Foreskin keratinocyte (primary cell): ENCODE measurements at places on chromosomes 1 and 21.

GRCh38 chr1:19208710-19209438 is 1.2 kb downstream of the UBR4 start:
- peak; percentile 34 for DNase-seq

DNA sequence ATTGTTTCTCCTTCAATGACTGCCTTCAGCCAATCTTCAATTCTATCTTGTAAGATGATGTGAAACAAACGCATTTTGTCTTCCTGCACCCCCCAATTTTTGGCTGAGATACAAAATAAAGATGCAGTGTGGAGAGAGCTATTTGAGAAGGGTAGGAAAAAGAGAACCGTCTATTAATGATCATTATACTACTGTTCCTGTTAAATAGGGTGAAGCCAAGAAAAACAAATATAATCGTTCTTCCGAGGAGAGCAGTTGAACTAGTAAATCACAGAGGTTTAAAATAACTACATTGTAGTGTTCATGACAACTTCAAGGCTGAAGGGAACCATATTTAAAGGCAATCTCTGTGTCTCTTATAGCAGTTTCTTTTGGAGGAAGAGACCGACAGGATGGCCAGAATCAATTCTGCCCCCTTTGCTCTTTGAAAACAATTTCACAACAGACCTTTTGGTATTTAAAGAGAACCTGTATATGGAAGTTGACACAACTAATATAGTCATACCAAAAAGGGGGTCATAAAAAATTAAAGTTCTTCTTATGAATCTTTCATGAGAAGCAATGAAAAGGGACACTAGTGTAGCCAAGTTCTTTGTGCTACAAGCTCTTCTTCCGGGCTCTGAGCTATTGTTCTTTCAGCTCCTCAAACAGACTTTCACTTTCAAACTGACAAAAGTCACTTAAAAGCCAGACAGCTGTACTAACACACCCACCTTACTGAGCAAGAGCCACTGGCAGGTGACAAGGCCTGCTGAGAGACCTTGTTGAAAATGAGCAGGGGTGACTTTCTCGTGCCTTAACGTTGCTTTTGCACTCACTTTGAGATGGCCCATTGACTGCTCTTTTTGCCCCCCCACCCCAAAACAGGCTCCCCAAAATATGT is 30.9 kb downstream of the PROX1 start:
- DNase-seq: no peak

- no peak for DNase-seq
These were observed 38.3 kb downstream of the SPSB1 start for GRCh38 chr1:9331016-9331415.

DNA sequence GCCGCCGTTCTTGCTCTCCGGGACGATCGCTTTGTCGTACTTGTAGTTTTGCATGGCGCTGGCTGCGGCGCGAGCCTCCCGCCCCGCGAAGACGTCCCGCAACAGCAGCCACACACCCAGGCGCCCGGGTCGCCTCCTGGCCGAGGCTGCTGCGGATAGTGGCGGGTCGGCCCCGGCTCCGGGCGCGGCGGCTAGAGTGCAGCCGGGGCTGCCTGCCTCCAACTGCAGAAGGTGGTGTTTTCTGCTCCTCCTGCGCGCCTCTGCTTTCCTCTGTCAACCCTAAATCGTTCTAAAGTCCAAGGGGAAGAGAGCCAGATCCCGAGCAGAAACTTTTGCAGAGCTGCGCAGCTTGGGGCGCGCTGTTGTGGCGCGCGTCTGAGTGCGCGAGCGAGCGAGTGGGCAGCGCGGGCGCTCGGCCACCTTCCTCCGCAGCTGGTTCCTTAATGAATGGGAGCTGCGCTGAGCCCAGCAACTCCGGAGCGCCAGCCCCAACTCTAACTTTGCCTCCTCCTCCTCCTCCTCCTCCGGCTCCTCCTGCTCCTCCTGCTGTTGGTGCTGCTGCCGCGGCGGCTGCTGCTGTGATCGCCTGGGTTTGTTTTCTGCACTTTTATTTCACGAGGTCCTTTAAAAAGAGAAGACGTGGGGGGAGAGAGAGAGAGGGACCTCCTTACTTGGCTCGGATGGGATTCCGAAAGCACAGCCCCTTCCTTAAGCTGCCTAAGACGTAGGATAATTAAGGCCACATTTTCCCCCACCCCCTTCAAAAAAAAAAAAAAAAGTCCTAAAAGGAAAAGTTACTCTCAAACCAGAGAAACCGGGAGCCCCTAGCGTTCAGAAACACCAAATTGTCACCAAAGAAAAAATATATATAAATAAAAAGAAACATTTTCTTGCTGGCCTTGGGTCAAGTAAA is at the start of gene PLPP3:
TSS of gene PLPP3 (minus strand) at position 601 of the 913 bp plus-strand sequence. CDS start at position 54, 547 bp downstream.
- DNase-seq: peak; percentile 58

DNA sequence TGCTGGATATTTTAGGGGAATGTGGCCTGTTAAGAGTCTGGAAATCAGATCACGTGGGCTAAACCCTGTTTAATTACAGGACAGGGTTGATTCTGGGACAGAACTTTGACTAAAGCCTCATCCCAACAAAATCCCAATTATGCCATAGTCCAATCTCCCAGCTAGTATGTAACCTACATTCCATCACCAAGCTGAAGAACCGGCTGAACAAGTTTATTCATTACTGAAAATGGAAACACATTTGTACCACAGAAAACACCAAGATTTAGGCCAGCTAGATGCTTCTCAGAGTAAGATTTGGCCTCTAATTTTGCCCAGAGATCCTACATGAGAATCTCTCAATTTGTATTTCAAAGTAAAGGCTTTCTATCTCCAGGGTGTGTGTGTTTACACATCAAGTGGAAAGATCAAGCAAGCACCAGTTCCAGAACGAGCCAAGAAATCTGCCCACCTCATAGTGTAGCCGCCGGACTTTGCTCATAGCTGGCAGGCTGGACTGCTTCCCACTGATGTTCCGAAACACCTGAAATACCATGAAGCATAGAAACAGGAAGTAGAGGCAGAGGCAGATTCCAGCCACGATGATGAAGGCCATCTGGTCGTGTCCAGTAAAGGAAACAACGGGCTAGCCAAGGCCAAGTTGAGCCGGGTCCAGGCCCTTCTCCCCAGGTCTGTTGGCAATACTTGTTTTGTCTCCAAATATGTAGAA is 86.8 kb downstream of the WLS start:
- DNase-seq: no peak

- DNase-seq: no peak
These were observed 24.3 kb upstream of the MYOC start for GRCh38 chr1:171676823-171677222.

- DNase-seq: no peak
These were observed 178.4 kb downstream of the ADSS2 start for GRCh38 chr1:244273262-244273844.

DNA sequence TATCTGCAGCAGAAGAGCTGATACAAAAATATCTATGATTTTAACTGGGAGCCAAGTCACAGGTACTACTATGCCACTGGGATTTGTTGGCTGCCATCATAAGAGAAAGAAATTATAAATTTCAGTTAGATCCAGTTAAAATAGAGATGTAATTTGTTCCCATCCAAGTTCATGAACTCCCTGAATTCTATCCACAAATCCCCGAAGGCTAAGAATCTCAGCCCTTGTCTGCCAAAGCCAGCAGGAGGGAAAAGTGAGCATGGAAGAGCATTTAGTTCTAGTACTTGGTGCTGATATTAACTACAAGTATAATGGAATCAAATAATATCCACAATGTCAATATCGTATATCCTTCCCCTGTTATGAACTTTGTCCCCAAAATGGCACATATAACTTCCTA is 801.1 kb upstream of the CXADR start:
- DNase-seq: no peak

GRCh38 chr1:34529935-34530859 is 224.7 kb upstream of the GJB5 start:
- no peak for DNase-seq

DNA sequence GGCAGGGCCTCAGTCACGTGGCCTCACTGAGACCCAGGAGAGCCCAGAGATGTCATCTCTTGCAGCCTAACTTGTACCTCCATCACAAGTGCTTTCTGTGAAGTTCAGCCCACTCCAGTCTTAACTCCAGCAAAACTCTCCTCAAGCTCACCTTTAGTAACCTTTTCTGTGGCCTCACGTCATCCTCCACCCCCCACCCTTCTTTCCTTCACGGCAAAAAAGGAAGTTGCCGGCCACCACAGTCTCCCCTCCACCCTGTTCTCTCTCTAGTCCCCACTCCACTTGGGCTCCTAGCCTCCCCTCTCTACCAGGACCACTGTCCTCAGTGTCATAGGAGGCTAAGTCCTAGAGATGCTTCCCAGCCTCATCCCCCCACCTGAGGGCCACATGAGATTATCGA is 106.9 kb downstream of the LACTBL1 start:
- DNase-seq: no peak

DNA sequence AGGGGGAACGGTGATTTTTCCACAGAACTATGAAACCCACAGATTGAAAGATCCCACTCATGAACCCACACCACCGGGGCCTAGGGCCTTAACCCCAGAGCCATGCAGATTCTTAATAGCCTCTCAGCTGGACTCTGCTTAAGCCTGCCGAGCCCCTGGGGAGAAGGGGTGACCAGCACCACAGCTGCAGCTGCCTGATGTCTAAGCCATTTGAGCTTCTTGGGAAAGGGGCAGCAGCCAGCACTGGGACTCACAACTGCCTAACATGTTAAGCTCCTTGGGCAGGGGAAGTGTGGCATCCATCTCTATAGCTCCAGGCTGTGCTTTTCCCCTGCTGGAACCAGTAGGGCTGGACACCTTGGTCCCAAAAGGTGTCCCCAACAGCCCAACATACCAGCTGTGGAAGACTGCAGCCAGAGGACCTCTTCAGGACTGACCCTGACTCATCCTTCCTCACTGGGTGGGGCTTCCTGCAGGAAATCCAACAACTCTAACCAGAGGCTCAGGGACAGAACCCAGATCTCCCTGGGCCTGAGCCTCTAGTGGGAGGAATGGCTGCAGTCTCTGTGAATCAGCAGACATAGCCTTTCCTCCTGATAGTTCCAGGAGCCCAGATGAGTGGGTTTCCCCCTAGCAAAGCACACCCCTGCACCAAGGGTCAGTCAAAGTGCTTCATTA is 34.6 kb upstream of the FMO3 start:
- DNase-seq: peak; percentile 22

DNA sequence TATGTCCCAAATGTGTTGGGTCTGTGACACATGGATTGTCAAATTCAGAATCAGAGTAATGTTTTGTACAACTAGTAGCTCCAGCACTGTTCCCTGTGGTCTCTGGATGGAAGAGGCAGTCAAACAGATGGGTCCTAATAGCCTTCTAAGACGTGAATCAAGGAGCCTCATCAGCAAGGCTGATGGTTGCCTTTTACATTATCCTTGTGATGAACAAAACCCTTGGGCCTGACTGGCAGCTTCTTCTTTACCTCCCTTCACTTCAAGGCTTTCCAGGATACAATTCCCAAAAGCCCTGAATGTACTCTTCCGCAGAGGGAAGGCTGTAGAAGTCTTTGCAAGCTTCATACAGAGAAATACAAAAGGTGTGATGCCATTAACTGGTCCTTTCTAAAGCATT is 633.3 kb downstream of the USP25 start:
- DNase-seq: no peak

GRCh38 chr21:46181436-46181835 is 2.8 kb downstream of the SPATC1L start:
- no peak for DNase-seq

- peak; percentile 30 for DNase-seq
These were observed 87.2 kb downstream of the MRPL37 start for GRCh38 chr1:54287176-54287650.

DNA sequence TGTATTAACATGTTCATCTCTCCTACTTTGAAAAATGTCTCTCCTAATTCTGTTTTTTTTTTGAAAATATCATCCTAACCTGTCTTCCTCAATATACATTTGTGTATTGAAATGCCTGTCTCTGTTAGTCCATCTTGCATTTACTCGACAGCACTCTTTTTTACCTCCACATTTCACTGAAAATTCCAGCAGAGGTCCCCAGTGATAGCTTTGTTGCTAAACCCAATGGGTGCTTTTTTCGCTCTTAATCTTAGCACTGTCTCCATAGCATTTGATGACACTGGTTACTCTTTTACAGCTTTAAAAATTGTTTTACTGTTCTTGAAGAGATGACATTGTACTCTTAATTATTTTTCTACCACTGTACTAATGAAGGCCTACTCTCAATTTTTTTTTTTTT is 10.8 kb downstream of the OSBPL9 start:
- DNase-seq: no peak

DNA sequence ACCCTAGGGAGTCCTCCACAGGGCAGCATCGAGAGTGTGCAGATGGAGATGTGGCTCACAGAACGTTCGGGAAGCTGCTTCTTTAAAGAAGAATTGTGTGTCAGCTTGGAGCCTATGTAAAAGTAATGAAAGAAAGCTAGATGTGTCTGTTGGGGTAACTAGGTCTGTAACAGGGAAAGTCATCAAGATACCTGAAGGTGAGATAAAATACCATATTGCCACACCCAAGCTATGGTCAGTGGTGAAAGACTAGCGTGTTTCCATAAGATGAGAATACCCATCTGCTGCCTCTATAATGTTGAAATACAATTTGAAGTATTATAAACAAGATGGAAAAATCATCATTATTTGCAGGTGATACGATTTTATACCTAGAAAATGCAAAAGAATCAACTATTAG is 17.5 kb downstream of the RCAN1 start:
- DNase-seq: no peak

DNA sequence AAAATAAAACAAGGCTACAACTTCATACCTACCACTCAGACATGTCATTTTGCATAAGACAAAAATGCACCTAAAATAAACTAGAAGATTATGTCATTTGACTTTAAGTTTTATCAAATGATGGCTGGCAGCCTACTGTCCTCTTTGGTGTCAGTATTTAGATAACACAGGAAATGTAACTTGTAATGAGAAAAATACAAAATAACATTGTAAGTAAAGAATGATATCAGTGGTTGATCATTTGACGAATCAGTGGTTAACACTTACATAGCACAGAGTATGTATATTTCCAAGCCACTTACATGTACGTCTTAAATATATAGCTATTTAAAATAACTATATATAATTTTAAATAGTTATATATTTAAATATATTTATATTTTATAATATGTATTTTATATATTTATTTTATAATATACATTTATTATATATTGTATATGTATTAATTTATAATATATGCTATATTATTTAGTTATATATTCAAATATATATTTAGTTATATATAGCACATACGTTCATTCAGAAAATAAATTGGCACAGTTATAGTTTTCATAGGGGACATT is 44.1 kb downstream of the ZNF678 start:
- no peak for DNase-seq

DNA sequence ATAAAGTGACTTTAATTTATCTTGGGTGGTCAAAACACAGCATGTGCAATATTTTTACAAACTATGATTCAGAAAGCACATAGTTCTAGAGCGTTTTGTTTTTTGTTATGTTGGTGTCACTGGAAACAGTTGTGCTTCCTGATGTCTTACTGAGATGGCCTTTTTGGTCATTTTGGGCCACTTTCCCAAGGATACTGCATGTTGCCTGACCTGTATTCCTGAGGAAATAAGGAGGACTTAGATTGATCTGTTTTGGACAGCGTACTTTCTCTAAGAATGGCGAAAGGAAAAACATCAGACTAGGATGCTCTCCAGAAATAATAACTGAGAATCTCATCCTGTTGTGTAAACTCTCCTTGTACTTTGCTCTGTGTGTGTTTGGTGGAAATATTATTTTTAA is 451.2 kb downstream of the USP25 start:
- no peak for DNase-seq

- DNase-seq: no peak
These were observed 35.8 kb downstream of the CDC42 start for GRCh38 chr1:22088331-22088730.

- no peak for DNase-seq
These were observed 237.7 kb downstream of the SEC16B start for GRCh38 chr1:177732178-177732577.

- no peak for DNase-seq
These were observed 12.8 kb downstream of the FOXD2 start for GRCh38 chr1:47450606-47451005.
